ENCODE measurements at places on chromosomes 16 and 17.

DNA sequence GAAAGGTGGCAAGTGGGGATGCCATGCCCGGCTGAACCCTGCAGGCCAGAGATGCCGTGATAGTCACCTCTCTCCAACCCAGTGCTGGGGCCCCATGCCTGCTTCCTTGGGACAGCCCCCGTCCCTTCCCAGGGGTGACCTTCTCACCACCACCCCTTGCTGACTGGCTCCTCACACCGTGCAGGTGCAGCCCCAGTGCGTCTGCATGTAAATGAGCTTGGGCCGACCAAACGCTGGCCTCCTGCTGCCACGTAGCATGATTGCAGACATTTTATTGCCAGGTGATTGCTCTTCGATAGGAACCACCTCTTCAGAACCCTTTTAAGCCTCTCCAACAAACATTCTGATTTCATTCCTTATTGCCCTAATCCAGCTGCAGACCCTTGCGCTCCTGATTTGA, 32.5 kb downstream of the ASIC2 start:
- DNase-seq = no peak

- DNase-seq = no peak
These were observed 21.7 kb upstream of the UBTF start for GRCh38 chr17:44241106-44241624.

GRCh38 chr17:7816926-7817642, 16.9 kb upstream of the KDM6B start:
- no peak for DNase-seq

DNA sequence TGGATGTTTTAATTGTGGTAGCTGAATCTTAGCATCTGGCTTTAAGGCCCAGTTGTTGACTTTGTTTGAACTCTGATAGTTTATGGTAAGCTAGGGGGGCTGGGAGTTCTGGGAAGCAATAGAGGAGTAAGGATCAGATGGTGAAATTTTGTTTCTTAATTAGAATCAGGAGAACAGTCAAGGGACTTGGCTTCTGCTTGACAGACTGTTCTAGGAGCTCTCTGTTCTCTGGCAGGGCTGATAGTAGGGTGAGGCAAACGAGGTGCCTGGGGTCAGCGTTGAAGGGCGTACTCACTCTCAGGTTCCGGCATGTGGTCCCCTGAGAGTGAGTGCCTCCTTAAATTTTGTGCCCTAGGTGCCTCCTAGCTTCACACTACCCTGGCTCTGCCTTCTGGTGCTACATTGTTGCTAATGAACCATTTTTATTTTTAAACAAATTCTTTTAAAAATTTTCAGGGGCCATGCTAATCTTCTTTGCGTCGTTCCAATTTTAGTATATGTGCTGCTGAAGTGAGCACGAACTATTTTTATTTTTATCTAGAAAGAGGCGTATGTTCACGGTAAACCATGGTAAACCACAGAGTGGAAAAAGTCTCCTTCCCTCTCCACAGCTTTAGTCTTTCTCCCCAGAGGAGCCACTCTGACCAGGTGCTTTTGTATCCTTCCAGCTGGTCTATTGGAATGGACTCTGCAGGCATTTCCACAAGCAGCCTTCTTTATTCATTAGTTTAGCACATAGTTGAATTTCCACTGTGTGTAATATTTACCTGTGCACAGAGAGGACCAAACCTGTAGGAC, 19.7 kb downstream of the SLC7A6 start:
- DNase-seq = no peak

GRCh38 chr17:45171338-45172231, 9.9 kb downstream of the HEXIM2 start:
- DNase-seq = peak; percentile 17

GRCh38 chr17:18937981-18938691, 13.8 kb upstream of the SLC5A10 start:
- no peak for DNase-seq

GRCh38 chr17:37391146-37391545, 15.4 kb downstream of the C17orf78 start:
- peak; percentile 29 for DNase-seq

GRCh38 chr17:75504347-75505151, 10.8 kb downstream of the CASKIN2 start:
- no peak for DNase-seq

GRCh38 chr16:67238278-67238575, 9.1 kb downstream of the FHOD1 start:
- DNase-seq = no peak

DNA sequence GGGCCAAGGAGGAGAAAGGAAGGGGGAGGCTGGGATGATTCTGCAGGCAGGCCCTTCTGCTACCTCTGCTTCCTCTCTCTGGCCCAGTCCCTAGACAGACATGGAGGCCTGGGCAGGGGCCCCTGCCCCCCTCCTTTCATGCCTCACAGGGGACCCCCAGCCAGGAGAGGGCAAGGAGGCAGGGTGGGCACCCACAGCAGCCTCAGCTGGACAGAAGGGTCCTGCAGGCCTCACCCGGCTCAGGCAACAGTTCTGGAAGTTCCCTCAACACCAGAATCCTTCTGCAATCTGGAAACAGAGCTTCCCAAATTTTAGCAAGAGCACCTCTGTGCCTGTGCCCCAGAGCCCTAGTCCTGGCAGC, 8.7 kb downstream of the ARHGAP27 start:
- no peak for DNase-seq

DNA sequence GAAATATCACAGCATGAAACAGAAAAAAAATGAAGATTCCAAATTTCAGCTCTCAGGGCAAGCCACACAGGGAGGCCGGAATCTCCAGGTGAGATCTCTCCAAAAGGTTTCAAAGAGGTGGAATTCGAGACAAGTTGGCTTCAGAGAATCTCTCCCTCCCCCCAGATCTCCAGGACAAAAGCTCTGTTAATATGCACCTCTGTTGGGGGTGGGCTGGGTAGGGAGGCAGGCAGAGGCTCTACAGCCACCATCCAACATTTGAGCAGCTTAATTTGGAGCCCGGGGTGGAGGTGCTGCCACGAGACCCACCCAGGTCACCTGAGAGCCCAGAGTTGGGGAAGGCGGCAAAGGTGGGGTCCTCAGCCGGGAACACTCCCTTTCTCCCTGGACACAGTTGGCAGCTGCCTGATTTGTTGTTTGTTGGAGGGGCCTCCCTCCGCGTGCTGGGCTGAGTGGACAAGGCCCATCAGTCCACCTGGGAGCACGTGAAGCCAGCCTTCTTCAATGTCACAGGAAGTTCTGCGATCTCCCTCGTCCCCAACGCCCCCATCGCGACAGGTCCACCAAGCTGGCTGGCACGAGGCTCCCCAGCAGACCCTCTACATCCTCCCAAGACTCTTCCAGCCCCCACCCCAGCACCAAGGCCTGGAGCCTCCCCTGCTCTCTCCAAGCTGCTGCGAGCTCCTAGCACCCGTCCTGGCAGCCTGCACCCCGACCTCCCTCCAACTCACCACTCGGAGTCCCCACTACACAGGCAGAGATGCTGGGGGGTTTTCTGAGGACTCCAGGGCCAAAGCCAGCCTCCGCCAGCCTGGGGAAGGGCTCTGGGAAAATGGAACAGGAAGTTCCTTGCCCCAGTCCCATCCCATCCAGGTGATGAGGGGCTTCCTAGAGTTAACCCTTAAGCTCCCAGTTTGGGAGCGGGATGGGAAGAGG, at the start of gene ZSCAN10:
ZSCAN10 (minus strand) TSS at position 836 of the 936 bp plus-strand sequence. CDS start 6,357 bp downstream, outside the sequence.
- no peak for DNase-seq

DNA sequence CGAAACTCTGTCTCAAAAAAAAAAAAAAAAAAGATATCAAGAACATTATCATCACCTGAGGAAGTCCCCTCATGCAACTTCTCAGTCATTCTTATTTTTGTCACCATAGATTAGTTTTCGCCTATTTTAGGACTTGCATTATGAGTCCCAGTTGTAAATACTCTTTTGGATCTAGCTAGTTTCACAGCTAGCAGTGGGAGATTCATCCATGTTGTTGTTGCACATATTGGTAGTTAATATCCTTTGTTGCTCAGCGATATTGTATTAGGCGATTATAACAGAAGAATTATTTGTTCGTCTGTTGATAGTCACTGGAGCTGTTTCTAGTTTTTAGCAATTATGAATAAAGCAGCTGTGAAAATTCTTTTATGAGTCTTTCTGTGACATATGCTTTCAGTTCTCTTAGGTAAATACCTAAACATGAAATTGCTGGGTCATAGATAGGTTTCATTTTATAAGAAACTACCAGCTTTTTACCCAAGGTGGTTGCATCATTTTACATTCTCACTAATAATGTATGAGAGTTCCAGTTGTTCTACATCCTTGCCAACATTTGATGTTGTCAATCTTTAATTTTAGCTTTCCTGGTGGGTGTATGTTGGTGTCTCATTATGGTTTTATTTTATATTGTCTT, 40.7 kb upstream of the MAP3K14 start:
- DNase-seq = no peak

DNA sequence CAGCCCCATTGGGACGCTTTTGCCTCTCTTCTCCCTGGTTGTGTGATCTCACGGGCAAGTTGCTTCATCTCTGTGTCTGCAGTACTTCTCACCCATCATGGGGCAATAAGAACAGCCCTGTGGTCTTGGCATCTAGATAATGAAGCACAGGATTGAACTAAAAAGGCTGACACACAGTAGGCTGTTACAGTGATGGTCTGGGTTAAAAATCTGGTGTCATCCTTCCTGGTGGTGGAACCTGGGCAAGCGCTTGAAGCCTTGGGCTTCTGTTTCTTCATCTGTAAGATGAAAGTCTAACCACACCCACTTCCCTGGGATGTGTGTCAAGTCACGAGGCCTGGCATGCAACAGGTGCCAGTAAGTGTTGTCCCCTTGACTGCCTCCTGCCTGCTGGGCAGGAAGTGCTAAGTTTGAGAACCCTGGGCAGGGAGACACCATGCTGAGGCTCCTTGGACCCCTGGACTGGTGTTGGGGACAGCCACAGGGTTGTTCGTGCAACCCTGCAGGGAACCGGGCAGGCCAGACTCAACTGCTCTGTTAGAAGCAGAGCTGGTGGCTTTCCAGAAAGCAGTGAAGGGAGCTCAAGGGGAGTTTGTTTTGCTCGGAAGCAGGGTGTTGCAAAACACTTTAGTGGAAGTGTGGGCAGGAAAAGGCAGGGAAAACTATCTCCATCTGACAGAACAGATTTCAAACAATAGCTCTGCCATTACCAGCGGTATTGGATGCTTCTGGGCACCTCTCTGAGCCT, 5.9 kb upstream of the MAP2K3 start:
- DNase-seq = no peak

DNA sequence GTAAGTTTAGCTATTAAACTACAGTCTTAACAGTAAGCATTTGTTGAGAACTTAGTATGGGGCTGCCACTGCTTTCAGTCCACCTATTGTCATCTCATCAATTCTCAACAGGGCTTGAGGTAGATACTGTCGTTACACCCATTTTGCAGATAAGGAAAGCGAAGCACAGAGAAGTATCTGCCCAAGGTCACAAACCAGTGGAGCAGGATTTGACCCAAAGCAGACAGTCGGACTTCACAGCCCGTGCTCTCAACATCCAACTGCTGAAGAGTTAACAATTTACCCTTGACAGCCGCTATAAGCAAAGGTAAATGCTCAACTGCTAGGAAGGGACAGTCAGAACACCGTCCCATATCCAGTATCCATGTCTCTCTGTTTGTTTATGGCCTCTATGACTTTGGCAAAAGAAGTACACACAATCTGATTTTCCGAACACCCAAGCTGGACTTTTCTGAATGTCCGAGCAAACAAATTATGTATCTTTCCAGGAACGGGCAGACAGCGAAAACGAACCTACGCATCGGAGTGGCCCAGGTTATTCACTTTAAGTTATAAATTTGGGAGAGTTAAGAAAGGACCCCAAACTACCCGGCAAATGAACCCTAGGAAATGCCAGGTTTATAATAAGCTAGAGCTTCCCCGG, 1.2 kb downstream of the SIAH1 start:
- DNase-seq = peak; percentile 41

- peak; percentile 56 for DNase-seq
These were observed 4.5 kb upstream of the MMP28 start for GRCh38 chr17:35799942-35800341.

GRCh38 chr17:33112763-33113162, 121.1 kb downstream of the SPACA3 start:
- peak; percentile 81 for DNase-seq

DNA sequence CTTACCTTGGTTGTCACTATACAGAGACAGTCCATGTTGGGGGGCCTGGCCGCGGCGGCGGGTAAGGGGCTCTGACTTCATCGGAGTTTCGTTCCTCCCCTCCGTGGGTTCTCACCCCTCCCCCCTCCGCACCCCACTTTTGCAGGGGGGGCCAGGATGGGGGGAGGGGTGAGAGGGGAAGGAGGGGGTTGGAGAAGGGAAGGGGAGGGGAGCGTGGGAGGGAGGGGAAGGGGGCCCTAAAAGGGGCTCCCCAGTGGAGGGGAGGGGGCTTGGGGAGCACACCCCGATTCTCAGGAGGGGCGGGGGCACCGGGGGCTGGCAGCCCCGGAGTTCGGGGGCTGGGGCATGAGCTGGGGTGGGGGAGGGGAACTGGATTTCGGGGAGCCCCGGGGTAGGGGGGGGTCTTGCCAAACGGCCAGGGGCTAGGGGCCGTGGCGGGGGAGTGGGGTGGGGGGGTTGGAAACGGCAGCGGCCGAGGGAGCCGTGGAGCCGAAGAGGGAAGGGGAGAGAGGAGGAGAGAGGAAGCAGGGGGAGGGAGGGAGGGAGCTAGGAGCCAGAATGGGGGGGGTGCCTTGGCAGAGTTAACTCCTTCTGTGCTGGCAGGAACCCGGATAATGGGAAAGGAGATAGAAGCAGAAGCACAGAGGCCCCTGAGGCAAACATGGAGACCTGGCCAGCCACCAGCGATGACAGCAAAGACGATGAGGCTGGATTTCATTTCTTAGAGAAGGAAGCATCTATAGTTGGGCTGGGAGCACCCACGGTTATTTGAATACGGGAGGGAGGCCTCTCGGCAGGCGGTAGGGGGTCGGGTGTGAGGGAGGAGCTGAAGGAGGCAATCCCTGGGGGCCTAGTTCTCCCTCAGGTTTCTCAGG, 2.3 kb downstream of the DLG4 start:
- DNase-seq = peak; percentile 76

GRCh38 chr16:57341441-57342303, 16.9 kb upstream of the CCL22 start:
- peak; percentile 76 for DNase-seq
